Glutamatergic neuron (in vitro differentiated cells): ENCODE measurements at places on chromosomes 1 and 21. TPM values are rescaled to one million over a fixed set of nuclear protein-coding genes. Genes with fewer than 3 reads are reported as not detected.

Gene KPRP
- not detected for total RNA-seq

DNA sequence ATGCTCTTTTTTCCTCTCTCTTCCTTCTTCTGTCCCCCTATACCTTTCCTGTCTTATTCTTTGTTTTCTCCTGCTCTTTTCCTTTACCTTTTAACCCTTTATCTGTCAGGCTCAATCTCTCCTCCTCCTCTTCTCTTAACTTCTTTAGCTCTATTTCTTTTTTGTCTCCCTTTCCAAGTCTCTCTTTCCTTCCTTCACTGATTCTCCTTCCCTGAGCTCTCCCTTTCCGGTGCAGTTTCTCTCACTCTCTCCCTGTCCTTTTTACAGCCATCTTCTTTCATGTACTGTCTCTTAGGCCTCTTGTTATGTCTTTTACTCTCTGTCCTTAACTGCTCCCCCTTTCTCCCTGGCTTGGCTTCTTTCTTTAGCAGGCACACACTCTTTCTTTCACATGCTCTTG is 12.0 kb downstream of the SLC30A7 start:
- DNase-seq = no peak

Gene FALEC
- total RNA-seq = not detected

GRCh38 chr1:89953929-89954328 is 41.0 kb upstream of the ZNF326 start:
- DNase-seq = no peak

DNA sequence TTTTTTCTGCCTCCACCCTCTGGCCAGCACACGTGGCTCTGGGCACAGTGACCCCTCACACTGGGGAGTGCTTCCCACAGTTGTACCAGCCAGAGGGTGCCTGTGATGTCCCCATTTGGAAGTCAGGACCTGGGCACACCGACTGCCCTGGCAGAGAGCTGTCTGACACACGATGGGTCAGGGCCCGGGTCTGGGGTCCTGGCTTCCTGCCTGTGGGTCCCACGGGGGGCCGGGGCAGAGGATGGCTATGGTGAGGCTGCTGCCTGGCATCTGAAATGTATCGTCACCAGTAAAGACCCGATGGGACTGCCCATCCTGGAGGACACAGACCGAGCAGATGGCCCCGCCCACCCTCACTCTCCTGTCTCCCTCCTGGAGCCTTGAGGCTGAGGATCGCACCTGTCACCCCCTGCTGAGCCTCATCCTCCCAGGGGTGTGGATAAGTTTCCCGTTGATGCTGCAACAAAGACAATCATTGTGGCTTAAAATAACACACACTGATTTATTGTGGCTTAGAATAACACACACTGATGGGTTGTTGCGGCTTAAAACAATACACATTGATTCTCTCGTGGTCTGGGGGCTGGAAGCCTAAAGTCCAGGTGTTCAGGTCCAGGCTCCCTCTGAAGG is 88.8 kb upstream of the TTC34 start:
- DNase-seq = no peak

GRCh38 chr1:56584910-56585528 is 5.7 kb upstream of the PLPP3 start:
- no peak for DNase-seq

GRCh38 chr1:228373681-228374571 is 32.7 kb downstream of the TRIM11 start:
- no peak for DNase-seq

DNA sequence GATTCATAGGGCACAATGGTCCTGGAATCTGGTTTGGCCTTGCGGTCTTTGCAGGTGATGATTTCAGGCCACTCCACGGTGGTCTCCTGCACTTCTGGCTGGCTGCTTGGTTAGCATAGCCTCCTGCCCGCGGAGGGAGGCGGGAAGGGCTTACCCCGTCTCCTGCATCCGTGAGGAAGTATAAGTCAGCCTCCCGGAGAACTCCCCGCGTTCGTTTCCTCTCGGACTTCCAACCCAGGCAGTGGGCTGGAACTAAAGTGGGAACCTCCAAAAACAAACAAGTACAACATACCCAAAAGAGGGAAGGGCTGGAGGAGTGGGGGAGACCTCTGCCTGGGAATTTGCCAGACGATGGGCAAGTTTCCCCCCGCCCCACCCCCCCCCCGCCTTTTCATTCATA is 939 bp upstream of the CCN1 start:
- no peak for DNase-seq

Gene LRRC53
- 0.42 TPM for total RNA-seq

DNA sequence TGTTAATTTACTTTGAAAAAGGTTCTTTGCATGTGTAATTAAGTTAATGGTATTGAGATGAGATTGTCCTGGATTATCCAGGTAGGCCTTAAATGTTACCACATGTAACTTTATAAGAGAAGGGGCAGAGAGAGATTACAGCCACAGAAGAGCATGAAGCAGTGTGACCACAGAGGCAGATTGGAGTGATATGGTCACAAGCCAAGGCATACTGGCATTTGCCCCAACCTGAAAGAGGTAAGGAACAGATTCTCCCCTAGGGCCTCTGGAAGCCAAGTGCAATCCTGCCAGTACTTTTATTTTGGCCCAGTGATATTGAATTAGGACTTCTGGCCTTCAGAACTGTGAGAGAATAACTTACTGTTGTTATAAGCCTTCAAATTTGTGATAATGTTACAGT is 23.0 kb downstream of the RNF2 start:
- no peak for DNase-seq

- no peak for DNase-seq
Observed at GRCh38 chr1:113876176-113876575, 4.7 kb upstream of the PTPN22 start.

DNA sequence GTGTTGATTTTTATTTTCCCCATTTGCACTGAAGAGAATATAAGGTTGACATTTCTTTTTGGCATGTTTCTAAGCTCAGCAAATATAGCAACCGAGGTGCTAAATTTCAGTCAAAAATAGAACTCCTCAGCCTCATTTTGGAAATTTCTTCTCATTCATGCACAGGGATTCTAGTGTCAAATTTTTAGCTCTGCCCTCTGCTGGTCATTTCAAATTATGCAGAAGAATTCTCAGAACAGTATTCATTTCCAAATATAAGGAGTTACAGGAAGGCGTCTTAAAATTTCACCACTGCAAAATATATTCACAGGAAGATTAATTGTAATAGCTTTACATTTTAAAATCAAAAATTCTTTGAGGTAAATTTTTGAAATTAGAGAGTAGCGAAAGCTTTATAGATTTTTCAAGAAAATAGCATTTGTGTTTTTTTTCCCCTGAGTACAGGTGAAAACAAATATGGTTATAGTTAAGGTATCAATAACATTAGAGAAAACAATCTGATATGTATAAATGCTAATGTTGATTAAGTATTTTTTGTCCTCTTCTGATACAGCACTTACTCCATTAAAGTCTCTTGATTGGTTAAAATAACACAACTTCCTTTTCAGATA is 57.9 kb downstream of the FMN2 start:
- no peak for DNase-seq

GRCh38 chr21:41361053-41361785 is 608 bp upstream of the MX2 start:
- DNase-seq = no peak

Gene USP21
- 21.5 TPM for total RNA-seq
